ENCODE measurements at places on chromosomes 3 and 15.

DNA sequence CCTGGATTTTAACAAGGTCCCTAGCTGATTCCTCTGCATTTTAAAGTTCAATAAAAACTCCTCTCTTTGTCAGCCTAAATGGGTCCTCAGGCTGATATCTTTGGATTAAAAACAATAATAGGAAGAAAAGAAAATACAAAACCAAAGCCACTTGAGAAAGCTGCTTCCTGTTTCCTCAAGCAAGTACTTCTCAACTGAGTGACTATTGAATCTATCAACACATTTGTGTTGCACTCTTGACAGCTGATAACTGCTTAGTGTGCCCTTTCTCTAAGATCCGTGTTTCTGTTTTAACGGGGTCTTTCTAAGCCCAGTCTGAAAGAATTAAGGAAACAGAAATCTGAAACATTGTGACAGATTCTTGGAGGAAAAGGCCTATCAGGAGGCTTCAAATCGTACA, 410.7 kb downstream of the GRM7 start:
- DNase-seq = no peak

DNA sequence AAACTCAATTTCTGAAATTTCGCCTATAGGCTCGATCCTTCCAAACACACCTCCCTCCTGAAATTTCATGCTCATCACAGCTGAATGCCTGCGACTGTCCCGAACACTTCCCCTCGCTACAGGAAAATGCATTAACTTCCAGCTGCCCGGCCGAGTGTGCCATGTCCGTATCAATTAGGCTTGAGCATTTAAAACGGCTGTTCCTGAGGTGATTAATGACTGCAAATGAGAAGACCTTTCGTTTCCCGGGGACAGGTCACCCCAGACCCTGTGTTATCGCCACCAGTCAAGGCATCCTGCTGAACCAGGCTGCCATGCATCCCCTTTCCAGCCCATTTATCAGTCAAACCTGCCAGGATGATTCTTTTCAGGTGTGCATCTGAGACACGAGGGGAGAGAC, 63.3 kb downstream of the THBS1 start:
- DNase-seq = no peak

GRCh38 chr3:170458285-170458684, 39.6 kb downstream of the CLDN11 start:
- DNase-seq = no peak

GRCh38 chr15:31268108-31268501, 58.5 kb upstream of the KLF13 start:
- DNase-seq = no peak

- DNase-seq = no peak
Measured at GRCh38 chr3:188217726-188218125, 63.8 kb downstream of the LPP start.

DNA sequence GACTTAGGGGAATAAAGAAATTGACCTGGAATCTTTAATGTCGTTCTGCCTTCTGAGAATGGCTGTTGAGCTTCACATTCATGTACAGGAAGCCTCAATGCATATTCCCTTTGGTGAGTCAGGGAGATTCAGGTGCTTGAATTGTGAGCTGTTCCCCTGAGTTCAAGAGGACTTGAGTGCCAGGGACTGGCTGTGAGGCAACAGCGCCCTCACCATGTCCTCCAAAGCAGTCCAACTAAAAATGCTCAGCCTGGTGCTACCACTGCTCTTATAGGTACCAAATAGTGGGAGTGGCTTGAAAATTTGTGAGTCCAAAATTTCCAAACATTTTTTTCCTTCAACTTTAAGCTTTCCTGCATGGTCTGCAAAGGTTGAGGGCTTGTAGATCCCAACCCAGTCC, 54.1 kb downstream of the LEO1 start:
- no peak for DNase-seq

DNA sequence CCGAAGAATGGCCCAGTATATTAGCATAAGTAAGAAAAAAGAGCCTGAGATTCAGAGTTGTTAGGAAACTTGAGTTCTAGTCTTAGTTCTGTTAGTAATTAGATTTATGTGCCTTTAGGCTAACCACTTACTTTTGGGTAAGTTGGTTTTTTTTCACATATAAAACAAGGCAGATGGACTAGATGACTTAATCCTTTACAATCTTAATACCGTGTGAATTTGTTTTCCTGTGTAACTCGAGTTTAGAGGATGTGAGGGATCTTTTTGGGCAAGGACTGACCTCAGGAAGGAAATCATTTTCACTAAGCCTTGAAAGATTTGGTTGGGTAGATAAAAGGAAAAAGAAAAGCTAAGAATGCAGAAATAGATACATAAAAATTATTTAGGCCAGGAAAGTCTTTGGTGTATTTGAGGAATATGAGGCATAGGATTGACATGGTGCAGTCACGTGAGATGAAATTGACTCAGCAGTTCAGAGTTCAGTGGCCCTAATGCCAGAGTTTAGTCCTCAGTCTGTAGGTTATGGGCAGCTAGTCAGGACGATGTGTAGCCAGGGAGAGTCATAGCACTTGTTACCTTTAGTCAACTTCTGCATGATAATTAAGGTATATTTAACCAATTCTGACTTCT, 34.6 kb downstream of the PAK2 start:
- DNase-seq = no peak

- no peak for DNase-seq
Measured at GRCh38 chr3:116056280-116056679, 389.0 kb downstream of the LSAMP start.

GRCh38 chr3:4421121-4421520, 45.9 kb downstream of the SUMF1 start:
- DNase-seq = peak; percentile 67

GRCh38 chr3:125309476-125309875, 65.6 kb downstream of the ZNF148 start:
- no peak for DNase-seq
